ENCODE measurements at places on chromosomes 4 and X.

- no peaks in the 10 kb centered on the region for H3K27me3 ChIP-seq
- no peak overlapping the region for H3K4me3 ChIP-seq
- H3K27ac ChIP-seq, result no peak overlapping the region
Observed at GRCh38 chrX:95055991-95056390, 1382.0 kb downstream of the FAM133A start.

DNA sequence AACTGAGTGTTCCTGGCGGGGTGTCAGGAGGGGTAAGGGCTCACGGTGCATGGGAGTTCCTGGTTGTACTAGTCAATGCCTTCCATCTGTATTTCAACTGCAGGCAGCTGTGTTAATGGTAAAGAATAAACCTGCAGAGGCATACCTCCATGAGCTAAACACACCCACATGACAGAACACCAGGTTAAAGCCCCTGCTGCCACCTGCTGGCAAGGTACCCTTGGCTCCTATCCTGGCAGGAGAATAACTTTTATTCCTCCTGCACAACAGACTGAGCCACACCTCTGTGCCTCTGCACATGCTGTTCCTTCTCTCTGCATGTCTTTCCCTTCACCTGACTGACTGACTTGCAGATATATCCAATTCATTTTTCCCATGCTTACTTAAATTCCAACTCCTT, 11.1 kb downstream of the ITIH6 start:
- no peak overlapping the region for H3K27ac ChIP-seq
- no peak for DNase-seq
- H3K4me1 ChIP-seq, result no peaks in the 10 kb centered on the region

GRCh38 chrX:1841746-1842145, 226.9 kb downstream of the ASMT start:
- H3K36me3 ChIP-seq, result no peaks in the 10 kb centered on the region
- no peak overlapping the region for H3K27ac ChIP-seq
- no peak overlapping the region for H3K4me3 ChIP-seq
- no peaks in the 10 kb centered on the region for H3K27me3 ChIP-seq
- DNase-seq, result no peak

DNA sequence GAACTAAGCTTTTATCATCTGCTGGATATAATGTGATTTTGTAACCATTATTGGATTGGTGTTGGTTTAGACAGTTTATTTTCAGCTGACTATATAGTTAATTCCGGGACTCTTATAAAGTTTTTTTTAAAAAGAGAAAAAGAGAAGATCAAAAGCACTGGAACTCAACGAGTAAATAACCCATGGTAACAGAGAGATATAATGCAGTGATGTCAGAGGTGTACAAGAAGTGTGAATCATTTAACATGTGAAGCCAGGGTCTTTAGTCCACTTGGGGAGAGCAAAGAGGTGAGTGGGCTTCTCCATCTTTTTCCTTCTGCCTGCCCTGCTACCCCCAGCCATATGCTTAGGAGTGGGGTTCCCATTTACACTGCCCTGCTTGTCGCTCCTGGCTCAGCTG, 3.2 kb downstream of the TMEM165 start:
- H3K4me1 ChIP-seq, result peaks cover 64% of the 10 kb centered on the region
- H3K4me3 ChIP-seq, result peak overlapping the region; percentile 89
- H3K36me3 ChIP-seq, result peaks cover 13% of the 10 kb centered on the region
- no peak for DNase-seq

DNA sequence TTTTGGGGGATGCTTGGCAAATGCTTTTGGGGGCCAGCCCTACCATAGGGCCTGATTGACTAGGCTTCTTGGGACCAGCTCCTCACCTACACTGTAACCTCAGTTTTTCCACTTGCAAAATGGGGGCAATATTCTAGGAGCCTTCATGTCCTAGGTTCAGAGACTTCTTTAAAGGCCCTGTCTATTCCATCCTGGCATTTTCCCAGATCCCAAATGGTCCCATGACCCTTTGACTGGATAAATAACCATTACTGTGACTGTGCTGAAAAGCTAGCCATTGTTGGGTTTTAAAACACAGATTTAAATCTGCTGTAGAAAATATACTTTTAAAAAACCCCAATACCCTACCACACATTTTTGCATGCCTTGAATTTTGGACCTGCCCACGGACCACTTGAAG, 149.8 kb downstream of the EFNB1 start:
- H3K4me1 ChIP-seq, result peaks cover 23% of the 10 kb centered on the region
- no peak overlapping the region for H3K27ac ChIP-seq
- no peaks in the 10 kb centered on the region for H3K27me3 ChIP-seq
- H3K36me3 ChIP-seq, result no peaks in the 10 kb centered on the region

DNA sequence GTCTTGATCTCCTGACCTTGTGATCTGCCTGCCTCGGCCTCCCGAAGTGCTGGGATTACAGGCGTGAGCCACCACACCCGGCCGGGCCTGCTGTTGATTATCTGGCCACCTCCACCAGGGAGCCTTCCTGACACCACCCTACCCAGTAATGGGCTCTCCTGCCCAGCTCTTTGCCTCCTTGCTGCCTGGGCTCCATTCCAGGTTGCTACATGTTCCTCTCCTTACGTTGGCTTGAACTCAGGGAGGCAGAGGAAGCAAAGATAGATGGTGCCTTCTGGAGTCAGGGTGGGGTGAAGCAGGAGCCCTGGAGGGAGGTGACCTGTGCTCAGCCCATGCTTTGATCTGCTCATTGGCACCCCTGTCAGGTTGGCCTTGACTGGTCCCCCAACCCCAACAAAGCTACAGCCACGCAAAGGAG, 26.3 kb downstream of the FLNA start:
- peak overlapping the region; percentile 16 for H3K27ac ChIP-seq
- H3K4me3 ChIP-seq, result no peak overlapping the region
- H3K27me3 ChIP-seq, result no peaks in the 10 kb centered on the region
- no peak for DNase-seq

GRCh38 chrX:23959781-23960180, 52.0 kb downstream of the CXorf58 start:
- no peak overlapping the region for H3K27ac ChIP-seq
- no peaks in the 10 kb centered on the region for H3K27me3 ChIP-seq
- H3K36me3 ChIP-seq, result no peaks in the 10 kb centered on the region
- H3K4me3 ChIP-seq, result no peak overlapping the region

GRCh38 chr4:113623274-113623894, 138.2 kb downstream of the CAMK2D start:
- no peak overlapping the region for H3K27ac ChIP-seq
- H3K4me3 ChIP-seq, result no peak overlapping the region
- H3K4me1 ChIP-seq, result peaks cover 55% of the 10 kb centered on the region
- no peak for DNase-seq
- no peaks in the 10 kb centered on the region for H3K27me3 ChIP-seq

- H3K36me3 ChIP-seq, result no peaks in the 10 kb centered on the region
- no peak for DNase-seq
- no peak overlapping the region for H3K27ac ChIP-seq
- no peak overlapping the region for H3K4me3 ChIP-seq
Observed at GRCh38 chrX:103911236-103911635, 51.2 kb upstream of the TMSB15B start.

GRCh38 chrX:47483306-47484268, 565 bp upstream of the ZNF41 start:
- peaks cover 16% of the 10 kb centered on the region for H3K4me1 ChIP-seq
- H3K4me3 ChIP-seq, result peak overlapping the region; percentile 81
- H3K36me3 ChIP-seq, result no peaks in the 10 kb centered on the region
- no peaks in the 10 kb centered on the region for H3K27me3 ChIP-seq

DNA sequence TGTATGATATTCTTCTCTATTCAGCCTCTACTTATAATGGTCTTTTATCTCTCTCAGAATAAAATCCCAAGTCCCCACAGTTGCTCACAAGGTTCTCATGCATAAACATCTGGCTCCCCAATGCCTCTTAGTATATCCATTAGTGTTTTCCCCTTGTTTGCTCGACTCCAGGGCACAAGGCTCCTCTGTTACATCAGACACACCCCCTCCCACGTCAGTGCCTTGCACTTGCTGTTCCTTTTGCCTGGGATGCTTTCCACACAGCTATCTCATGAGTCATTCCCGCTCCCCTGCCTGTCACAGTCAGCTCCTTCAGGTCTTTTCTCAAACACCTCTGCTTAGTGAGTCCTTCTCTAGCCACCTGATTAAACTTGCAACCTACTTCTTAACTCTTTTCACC, 260.2 kb downstream of the IL1RAPL1 start:
- no peaks in the 10 kb centered on the region for H3K27me3 ChIP-seq
- peak overlapping the region; percentile 72 for H3K27ac ChIP-seq
- no peaks in the 10 kb centered on the region for H3K36me3 ChIP-seq
- no peak overlapping the region for H3K4me3 ChIP-seq
- peak; percentile 25 for DNase-seq
- no peaks in the 10 kb centered on the region for H3K4me1 ChIP-seq

- no peaks in the 10 kb centered on the region for H3K4me1 ChIP-seq
- H3K27me3 ChIP-seq, result peaks cover 13% of the 10 kb centered on the region
- H3K36me3 ChIP-seq, result no peaks in the 10 kb centered on the region
- DNase-seq, result no peak
Observed at GRCh38 chr4:153045111-153045982, 109.2 kb downstream of the FHDC1 start.

DNA sequence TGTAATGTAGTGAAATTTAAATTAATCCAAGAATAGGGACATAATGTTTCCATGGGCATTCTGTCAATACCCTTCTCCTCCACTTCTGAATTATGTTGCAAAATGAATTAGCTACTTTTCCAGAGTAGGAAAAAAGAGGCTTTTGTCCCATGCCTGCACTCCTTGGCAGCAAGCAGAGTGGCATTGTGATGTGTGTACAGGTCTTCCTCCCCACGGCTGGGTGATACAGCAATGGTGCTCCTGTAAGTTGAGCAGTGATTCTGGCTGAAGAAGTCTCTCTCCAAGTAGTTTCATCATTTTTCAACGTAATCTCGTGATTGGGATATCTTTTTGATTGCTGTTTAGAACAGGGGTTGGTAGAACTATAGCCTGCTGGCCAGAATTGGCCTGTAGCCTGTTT, 59.9 kb downstream of the KIT start:
- no peaks in the 10 kb centered on the region for H3K36me3 ChIP-seq
- no peak overlapping the region for H3K27ac ChIP-seq
- H3K4me3 ChIP-seq, result no peak overlapping the region

- H3K27ac ChIP-seq, result no peak overlapping the region
- DNase-seq, result peak; percentile 8
- peaks cover 51% of the 10 kb centered on the region for H3K36me3 ChIP-seq
- H3K4me3 ChIP-seq, result no peak overlapping the region
Observed at GRCh38 chr4:1382776-1383727, 23.2 kb downstream of the NKX1-1 start.

- DNase-seq, result no peak
- no peaks in the 10 kb centered on the region for H3K27me3 ChIP-seq
- no peaks in the 10 kb centered on the region for H3K36me3 ChIP-seq
- H3K4me3 ChIP-seq, result no peak overlapping the region
- no peaks in the 10 kb centered on the region for H3K4me1 ChIP-seq
- H3K27ac ChIP-seq, result no peak overlapping the region
Observed at GRCh38 chrX:9488586-9488985, 23.7 kb downstream of the TBL1X start.

DNA sequence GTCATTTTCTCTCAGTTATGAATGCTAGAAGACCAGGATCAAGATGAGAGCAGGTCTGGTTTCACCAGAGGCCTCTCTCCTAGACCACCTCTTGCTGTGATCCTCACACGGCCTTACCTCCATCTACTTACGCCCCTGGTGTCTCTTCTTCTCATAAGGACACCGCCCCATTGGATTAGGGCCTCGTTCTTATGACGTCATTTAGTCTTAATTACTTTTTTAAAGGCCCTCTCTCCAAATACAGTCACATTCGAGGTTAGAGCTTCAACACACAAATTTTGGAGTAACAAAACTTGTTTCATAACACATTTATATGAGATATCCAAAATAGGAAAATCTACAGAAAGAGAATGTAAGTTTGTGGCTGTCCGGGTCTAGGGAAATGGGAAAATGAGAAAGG, 391.0 kb upstream of the PITX2 start:
- no peaks in the 10 kb centered on the region for H3K4me1 ChIP-seq
- H3K36me3 ChIP-seq, result no peaks in the 10 kb centered on the region
- no peak overlapping the region for H3K4me3 ChIP-seq
- no peak overlapping the region for H3K27ac ChIP-seq
- H3K27me3 ChIP-seq, result no peaks in the 10 kb centered on the region

DNA sequence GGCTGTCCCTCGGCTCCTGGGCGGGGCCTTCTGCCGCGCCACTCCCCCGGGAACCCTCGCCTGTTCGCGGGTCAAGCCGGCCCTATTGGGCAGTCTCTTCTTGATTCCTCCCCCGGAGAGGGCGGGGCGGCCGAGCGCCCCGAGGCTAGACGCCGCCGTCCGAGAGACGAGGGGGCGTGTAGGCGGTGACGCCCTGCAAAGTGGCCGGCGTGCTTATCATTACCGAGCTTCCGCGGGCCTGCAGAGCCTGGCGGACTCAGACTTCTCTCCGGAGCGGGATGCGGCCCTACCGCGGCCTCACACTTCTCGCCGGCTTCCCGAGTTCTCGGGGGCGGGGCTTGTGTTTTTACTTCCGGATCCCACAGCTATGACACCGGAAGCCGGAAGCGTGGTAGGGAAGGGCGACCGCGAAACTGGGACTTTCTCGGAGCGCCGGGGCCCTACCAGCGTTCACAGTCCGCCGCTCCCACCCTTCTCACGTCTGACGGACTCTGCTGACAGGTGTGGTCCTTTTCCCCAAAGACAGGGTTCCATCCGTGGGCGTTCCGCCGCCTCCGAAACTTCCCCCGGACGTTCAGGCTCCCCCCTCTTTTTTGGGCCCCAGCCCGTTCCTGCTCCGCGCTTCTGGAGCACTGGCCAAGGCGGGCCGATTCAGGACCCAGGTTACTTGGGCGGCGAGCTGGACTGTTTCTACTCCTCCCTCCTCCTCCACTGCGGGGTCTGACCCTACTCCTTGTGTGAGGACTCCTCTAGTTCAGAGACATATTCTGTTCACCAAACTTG, at the start of gene IKBKG:
Gene IKBKG, plus strand, starts transcription at position 376 of the 783 bp plus-strand sequence. CDS start 4,383 bp downstream, outside the sequence.
- peak; percentile 88 for DNase-seq
- peaks cover 30% of the 10 kb centered on the region for H3K4me1 ChIP-seq
- H3K36me3 ChIP-seq, result no peaks in the 10 kb centered on the region
- H3K4me3 ChIP-seq, result peak within 1 kb of the TSS; percentile 78
- H3K27ac ChIP-seq, result peak within 1 kb of the TSS; percentile 95

Measured in left ventricle myocardium inferior (tissue), 1 donor.